ENCODE measurements at places on chromosomes 7 and 10.

- no peak for DNase-seq
Observed at GRCh38 chr7:41694495-41694894, 8.4 kb downstream of the INHBA start.

DNA sequence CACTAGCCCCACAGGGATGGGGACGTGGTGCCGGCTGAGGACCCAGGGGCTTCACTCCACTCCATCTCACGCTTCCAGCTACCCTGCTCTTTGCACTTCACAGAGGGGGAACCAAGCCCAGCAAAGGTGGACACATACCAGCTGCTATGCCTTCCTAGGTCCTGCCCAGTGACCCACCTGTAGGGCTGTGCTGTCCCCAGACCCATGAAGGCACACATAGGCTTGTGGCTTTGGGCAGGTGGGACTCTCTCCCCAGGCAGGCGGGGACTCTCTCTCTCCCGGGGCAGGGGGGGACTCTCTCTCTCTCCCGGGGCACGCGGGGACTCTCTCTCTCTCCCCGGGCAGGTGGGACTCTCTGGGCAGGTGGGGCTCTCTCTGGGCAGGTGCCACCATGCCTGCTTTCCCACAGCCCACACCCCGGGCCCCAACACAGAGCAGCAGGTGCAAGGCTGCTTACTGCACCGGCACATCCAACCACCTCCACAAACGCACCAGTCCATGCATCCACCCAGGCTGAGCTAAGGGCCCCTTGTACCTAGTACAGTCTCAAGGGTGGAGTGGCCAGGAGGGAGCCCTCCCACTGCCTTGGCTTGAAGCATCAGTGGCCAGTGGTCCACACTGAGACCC lies 13.8 kb upstream of the GPR146 start:
- no peak for DNase-seq

- no peak for DNase-seq
Observed at GRCh38 chr7:80895056-80895455, 23.8 kb downstream of the SEMA3C start.

- DNase-seq: no peak
Observed at GRCh38 chr10:11823989-11824346, 812 bp downstream of the PROSER2 start.

DNA sequence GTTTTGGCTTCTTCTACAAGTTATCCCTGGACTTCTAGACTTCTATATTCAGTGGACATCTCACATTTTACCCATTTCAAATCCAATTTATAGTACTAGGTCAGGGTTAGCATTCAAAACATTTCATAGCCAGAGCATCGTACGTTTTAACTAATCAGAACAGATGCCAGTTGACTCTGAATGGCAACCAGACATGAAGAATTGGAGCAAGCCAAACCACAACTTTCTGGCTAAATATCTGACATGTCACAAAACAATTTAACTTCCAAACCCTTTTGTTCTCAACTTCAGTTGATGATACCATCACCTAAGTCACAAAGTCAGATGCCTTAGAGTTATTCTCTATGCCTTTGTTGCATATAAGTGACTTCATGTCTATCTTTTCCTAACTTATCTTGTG lies 1105.7 kb downstream of the XPNPEP1 start:
- no peak for DNase-seq

GRCh38 chr10:62689712-62690111 lies 114.8 kb upstream of the ADO start:
- DNase-seq: no peak

DNA sequence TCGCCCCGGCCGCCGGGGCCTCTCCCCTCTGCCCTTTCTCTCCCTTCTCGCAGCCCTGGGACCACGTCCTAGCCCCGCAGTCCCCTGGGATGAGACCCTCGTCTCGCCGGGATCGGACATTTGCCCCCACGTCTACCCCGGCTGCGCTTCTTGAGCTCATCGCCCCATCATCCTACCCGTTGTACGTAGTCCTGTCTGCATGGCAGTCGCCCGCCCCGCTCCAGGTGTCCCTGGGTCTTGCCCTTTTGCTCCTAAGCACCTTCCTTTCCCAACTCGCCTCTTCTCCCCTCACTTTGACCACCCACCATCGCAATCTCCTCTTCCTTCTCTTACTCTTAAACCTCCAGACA lies 582 bp downstream of the TPST1 start:
- DNase-seq: no peak

DNA sequence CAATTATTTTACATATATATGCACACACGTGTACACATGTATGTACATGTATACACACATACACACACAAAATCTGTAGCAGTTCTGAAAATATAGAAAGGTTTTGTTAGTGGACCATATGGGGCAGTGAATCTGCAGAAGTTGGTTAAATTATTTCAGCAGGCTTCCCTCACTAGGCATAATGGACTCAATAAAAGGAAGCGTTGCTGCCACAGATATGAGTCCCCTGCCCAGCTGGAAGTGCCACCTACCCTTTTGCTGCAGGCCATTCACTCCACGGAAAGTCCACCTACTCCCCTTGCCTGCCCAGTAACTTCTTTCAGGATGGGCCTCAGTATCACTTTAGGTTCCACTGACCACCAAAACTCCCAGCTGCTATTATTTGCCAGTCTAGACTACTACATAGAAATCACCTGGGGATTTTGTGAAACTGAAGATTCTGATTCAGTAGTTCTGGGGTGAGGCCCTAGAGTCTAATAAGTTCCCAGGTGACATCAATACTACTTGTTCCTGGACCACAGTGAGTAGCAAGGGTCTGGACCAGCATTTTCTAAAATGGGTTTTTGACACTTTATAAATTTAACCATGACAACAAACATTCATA lies 29.3 kb upstream of the CROT start:
- peak; percentile 35 for DNase-seq

DNA sequence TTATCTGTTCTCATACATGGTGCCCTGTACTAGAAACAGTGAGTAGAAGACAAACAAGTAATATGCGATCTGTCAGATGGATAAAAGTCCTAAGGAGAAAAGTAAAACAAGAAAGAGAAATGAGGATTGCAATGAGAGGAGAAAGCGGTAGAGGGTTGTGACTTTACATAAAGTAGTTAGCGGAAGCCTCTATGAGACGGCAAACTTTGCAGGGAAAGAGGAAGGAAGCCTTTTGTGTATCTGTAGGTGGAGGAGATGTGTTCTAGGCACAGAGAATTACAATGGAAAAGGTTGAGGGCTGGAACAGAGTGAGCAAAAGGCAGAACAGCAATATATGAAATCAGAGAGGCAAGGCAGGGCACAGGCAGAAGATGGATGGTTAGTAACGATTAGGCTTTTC lies 150.4 kb upstream of the SEMA3E start:
- no peak for DNase-seq

DNA sequence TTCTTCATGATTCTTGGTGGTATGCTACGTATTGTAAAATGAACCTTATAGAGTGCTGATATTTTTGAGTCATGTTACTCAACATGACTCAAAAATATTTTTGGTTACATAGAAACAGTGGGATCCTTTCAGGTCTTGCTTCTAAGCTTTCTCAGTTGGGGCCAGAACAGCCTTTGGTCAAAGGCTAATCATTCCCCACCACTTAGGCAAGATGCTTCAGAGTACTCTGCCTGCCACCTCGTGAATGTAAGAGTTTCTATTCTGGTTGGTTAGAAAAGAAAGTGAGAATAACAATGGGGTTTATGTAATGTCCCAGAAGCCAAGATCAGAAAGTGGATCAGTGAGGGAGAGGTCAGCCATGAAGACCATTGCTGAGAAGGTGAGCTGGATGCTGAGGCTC lies 327.8 kb downstream of the TCERG1L start:
- no peak for DNase-seq

DNA sequence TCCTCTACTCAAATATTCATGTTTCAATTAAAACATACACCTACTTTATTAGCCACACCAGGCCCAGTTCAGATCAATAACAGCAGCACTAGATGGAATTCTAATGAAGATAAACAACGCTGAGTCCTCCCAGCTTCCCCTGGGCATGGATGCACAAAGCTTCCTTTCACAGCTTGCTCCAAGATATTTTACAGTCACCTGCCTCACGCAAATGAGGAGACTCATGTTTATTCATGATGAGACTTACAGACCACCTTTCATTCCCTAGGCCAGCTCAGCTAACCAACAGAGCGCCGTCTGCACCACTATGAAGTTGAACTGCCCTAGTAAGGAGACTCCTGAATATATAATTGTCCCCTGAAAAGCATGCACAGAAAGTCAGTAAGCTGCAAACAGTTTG lies 283.0 kb upstream of the AOAH start:
- DNase-seq: no peak
